Activated naive CD4-positive, alpha-beta T cell treated with anti-CD3 and anti-CD28 coated beads for 36 hours (primary cell): ENCODE measurements at places on chromosomes 12 and 14.

- DNase-seq = no peak
Observed at GRCh38 chr12:79381248-79382208, 309.2 kb downstream of the PAWR start.

GRCh38 chr12:42104784-42105183, 39.9 kb downstream of the GXYLT1 start:
- DNase-seq = no peak

DNA sequence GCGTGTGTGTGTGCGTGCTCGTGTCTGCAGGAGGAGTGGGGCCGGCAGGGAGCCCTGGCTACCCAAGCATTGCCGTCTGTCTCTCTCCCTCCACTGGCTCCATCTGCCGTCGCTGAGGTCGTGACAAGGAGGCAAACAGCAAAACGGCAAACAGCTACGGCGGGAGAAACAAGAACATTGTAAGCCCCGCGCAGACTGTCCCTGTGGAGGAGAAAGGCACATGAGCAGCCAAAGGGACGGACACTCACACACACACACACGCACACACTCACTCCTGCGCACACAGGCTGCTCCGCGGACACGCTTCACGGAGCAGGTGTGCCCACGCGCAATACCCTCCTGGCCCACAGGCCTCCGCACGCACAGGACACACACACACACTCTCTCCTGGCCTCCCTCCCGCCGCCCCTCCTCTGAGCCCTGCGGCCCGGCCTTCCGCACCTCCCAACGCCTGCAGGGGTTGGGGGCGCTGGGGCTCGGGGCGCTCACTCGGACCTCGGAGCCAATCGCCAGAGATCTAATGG, 905 bp downstream of the CISTR start:
- no peak for DNase-seq

DNA sequence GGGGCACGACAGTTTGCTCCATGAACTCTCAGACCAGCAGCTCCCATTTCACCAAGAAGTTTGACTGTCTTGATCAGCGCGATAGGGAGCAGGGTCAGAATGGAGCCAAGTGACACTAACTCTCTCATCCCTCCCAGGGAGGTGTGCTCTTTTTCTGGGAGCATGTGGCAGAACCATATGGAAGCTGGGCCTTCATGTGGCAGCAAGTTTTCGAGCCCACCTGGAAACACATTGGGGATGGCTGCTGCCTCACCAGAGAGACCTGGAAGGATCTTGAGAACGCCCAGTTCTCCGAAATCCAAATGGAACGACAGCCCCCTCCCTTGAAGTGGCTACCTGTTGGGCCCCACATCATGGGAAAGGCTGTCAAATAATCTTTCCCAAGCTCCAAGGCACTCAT, 24.0 kb downstream of the ITGA7 start:
- no peak for DNase-seq

- no peak for DNase-seq
Observed at GRCh38 chr12:52215587-52216031, 17.4 kb upstream of the KRT7 start.

DNA sequence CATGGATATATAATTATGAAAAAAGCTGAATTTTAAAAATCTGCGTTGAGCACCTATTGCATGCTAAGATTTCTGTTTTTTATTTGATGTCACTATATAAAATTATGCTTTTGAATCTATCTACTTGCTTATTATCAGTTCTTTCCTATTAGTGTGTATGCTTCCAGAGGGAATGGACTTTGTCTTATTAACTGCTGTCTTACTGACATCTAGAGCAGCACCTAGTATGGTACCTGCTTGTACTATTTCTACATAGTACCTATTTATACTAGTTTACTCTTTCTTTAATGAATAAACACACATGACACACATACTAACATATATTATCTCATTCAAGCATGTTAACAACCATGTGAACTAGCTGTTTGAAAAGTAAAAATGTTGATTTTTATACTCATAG, 38.6 kb upstream of the PIK3C2G start:
- DNase-seq = no peak

- no peak for DNase-seq
Observed at GRCh38 chr12:104339663-104340062, 36.1 kb downstream of the EID3 start.

GRCh38 chr12:82411546-82412230, 53.4 kb downstream of the METTL25 start:
- no peak for DNase-seq

DNA sequence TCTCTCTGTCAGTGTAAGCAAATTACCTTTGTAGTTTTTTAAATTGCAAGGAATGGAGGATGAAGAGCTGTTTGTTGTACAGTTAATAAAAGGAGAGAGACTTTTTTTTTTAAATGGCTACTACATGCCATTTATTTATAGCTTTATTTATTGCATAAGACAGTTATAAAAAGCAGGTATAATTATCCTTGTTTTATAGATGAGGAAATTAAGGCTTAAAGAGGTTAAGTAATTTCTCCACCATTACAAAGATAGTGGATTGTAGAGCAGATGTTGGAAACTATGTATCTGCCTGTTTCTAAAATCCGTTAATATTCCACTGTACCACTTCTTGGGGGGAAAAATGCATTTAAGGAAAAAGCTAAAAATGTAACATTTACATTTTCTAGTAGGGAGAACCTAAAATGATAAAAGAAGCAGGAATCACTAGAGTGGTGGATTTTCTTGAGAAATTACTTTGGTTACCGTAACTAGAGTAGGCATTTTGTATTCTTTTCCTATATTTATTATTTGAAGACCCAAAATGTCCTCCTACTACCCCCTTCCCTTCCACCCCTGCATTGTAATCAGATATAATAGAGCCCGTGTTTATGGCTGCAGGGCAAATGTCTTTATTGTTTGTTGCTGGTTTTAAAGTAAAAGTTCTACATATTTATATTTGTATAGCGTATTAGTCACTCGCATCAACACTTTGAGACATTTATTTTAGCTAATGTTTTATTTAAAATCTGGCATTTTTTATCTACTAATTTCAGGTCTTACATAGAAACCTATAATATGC, 2.3 kb downstream of the SNAPC1 start:
- no peak for DNase-seq

DNA sequence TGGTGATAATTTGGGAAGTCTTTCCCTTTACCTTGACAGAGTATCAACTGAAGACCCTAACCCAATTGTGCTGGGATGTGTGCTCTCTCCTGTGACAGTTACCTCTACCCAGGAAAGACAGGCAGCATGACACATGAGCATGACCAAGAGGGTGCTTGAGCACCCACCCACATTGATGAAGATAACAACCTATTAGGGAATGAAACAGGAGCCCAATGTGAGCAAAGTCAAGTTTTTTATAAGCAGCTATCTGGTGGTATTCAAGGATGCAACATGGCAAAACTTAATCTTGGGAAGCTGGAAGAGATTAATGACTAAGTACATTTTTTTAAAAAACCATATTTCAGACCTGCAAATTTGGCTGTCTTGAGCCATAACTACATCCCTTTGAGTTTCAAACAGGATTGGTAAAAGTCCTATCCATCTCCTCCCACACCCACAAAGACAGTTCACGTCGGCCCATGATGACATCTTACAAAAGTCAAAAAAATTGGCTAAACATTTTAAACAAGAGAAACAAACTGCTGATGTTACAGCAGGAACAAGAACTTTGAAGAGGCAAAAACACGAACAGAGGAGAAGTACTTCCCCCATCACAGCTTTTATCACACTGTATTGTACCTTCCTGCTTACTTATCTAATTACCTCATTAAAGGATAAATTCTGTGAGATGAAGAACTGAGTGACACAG, 60.3 kb downstream of the MED13L start:
- DNase-seq = no peak

- no peak for DNase-seq
Observed at GRCh38 chr12:5246196-5246595, 185.7 kb upstream of the NTF3 start.

DNA sequence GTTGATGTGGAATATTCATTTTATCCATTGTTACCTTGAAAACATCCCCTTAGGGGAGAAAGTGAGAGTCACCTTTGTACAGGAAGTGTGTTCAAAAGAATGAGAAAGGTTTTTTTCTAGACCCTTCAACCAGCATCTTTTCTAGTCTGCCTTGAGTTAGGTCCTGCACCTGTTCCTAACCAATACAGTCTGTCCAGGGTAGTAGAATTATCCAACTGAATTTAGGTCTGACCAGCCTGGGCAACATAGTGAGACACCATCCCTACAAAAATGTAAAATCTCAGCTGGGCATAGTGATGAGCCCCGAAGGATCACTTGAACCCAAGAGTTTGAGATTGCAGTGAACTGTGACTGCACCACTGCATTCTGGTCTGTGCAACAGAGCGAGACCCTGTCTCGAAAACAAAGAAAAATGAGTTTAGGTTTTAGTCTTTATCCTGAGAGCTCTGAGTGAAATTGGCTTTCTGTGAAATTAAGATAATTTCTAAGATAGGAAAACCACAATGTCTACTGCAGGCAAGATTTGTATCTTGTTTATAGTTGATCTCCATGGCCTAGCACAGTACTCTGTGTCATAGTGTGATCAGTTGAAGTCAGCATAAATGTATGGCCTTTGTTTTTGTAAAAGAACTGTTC, 25.2 kb downstream of the ARHGAP5 start:
- peak; percentile 16 for DNase-seq

DNA sequence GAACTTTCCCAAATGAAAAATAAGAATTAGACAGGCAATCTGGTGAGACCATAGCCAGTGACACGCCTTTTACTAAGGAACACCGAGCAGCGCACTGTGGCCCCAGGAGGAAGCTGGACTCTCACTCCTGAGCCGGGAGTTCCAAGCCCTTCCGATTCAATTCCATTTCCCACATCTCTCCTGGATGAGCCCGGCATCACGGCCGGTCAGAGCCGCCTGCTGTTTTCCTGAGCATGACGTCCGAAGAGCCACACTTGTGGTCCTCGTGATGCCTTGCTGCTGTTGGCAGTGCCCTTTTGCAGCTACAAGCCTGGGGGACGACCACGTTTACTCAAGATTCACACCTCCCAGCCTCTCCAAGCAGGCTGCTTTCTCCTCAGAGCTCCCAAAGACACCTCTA, 40.8 kb downstream of the FBXL14 start:
- DNase-seq = no peak
